ENCODE measurements at places on chromosomes 3 and 15. TPM values are rescaled to one million over a fixed set of nuclear protein-coding genes. Genes with fewer than 3 reads are reported as not detected.

Gene BTLA
- not detected for total RNA-seq

Gene SLC28A2
- total RNA-seq, result not detected

Gene HRH1
- total RNA-seq, result 0.04 TPM

Gene LYZL4
- not detected for total RNA-seq

Gene C3orf33
- 2.8 TPM for total RNA-seq

Gene BFSP2
- total RNA-seq, result 0.41 TPM

- H3K36me3 ChIP-seq, result no peaks in the 10 kb centered on the region
- no peaks in the 10 kb centered on the region for H3K27me3 ChIP-seq
- DNase-seq, result no peak
- H3K4me3 ChIP-seq, result no peak overlapping the region
- H3K4me1 ChIP-seq, result peaks cover 7% of the 10 kb centered on the region
- H3K27ac ChIP-seq, result no peak overlapping the region
These were observed 33.8 kb upstream of the COPB2 start for GRCh38 chr3:139423232-139423631.

DNA sequence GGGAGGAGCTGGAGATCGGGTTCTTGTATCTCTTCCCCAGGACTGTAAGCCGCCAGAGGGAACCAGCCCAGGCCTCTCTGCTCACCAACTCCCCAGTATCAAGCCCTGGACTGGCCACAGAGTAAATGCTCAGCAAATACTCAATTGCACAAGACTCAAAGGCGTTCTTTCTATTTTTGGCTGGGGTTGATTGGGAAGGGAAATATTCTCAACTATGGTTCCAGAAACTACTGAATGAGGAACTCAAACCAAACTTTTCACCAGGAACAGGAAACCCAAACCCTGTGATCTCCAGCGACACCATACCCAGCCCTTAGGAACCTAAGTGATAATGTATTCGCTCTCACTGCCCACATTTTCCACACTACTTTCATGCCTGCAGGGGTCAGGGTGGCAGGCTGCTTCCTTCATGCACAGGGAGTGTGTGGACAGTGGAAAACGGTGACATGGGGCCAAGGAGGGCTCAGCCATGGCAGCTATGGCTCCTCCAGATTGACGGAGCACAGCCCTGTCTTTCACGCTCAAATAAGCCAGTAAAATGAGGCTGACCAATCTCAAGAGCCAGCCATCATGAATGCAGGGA is 124.7 kb upstream of the RAD18 start:
- H3K4me1 ChIP-seq, result no peaks in the 10 kb centered on the region
- no peaks in the 10 kb centered on the region for H3K36me3 ChIP-seq
- H3K27ac ChIP-seq, result no peak overlapping the region
- no peak overlapping the region for H3K4me3 ChIP-seq

DNA sequence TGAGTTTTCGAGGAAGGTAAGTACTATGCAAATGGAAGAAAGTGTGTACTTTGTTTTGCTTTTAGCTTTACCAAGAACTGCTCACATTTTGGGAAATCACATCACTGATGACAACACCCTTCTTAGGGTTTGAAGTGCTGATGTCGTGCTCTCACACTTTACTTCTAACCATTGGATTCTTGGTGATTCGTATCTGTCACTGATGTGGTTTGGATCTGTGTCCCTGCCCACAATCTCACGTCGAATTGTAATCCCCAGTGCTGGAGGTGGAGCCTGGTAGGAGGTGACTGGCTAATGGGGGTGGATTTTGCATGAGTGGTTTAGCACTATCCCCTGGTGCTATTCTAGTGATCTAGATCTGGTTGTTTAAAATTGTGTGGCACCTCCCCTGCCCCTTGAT is 75.4 kb upstream of the RGMA start:
- no peaks in the 10 kb centered on the region for H3K36me3 ChIP-seq
- H3K27ac ChIP-seq, result no peak overlapping the region
- DNase-seq, result no peak
- peaks cover 18% of the 10 kb centered on the region for H3K4me1 ChIP-seq
- no peak overlapping the region for H3K4me3 ChIP-seq
- H3K27me3 ChIP-seq, result no peaks in the 10 kb centered on the region

DNA sequence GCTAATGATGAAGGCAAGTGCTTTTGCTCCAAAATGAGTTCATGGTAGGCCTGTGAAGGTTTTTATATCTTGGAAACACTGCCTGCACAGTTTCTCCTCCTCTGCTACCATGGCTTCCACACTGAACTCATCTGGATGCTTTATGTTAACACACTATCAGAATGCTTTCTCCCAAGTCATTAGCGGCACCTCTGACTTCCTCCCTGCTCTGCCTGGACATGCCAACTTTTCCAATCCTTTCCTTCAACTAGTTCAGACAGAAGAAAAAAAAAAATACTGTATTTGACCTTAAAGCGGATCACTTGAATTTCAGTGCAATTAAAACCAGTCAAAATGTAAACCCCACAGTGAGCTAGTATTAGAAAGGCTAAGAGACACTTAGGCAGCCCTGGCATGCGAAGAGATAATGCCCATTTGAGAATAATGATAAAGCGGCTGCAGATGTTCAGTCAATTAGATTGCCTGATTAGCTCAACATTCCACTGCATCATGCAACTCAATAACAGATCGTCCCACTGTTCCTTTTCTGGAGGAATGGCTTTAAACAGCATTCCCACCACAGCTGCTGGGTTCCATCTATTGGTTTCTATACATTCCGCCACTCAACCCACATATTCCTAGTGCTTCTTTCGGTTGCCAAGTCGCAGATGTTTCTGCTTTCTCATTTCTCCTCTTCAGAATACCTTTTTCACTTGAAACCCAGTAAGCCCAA is 51.7 kb downstream of the CNTN3 start:
- H3K4me1 ChIP-seq, result no peaks in the 10 kb centered on the region
- DNase-seq, result no peak
- H3K27me3 ChIP-seq, result no peaks in the 10 kb centered on the region
- no peaks in the 10 kb centered on the region for H3K36me3 ChIP-seq
- no peak overlapping the region for H3K27ac ChIP-seq

DNA sequence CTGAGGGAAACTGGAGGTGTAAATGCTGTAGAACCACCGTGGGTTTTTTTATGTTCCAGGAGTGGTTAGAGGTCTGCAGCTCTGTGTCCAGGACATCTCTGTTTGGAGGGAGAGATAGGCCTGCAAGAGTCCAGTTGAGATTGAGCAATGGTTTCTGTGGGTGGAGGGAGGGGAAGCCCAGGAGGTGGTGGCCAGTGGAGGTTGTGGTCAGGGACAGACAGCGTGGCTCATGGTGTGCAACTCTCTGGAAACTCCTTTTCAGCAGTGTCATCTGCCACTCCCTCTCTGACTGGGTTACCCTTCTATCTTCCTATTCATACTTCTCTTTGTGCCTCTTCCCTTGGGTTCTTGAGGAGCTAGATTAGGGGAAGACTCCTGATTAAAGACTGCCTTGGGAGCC is 9.6 kb downstream of the XCR1 start:
- H3K36me3 ChIP-seq, result no peaks in the 10 kb centered on the region
- H3K4me1 ChIP-seq, result no peaks in the 10 kb centered on the region

- no peaks in the 10 kb centered on the region for H3K27me3 ChIP-seq
- no peaks in the 10 kb centered on the region for H3K36me3 ChIP-seq
- no peak for DNase-seq
- no peak overlapping the region for H3K4me3 ChIP-seq
These were observed 497.7 kb upstream of the THBS1 start for GRCh38 chr15:39083213-39083612.
